ENCODE measurements at places on chromosomes 1 and 21.
A peak's percentile ranks its signal among the peaks of the same experiment; 100 is the strongest.

- DNase-seq: no peak
Measured at GRCh38 chr1:237789619-237790018, 101.1 kb downstream of the ZP4 start.

GRCh38 chr1:61079898-61080336, 2.4 kb upstream of the NFIA start:
- DNase-seq: peak; percentile 68

- no peak for DNase-seq
Measured at GRCh38 chr1:24477309-24477708, 25.3 kb upstream of the RCAN3 start.

- DNase-seq: no peak
Measured at GRCh38 chr21:39348040-39348354, 891 bp downstream of the HMGN1 start.

DNA sequence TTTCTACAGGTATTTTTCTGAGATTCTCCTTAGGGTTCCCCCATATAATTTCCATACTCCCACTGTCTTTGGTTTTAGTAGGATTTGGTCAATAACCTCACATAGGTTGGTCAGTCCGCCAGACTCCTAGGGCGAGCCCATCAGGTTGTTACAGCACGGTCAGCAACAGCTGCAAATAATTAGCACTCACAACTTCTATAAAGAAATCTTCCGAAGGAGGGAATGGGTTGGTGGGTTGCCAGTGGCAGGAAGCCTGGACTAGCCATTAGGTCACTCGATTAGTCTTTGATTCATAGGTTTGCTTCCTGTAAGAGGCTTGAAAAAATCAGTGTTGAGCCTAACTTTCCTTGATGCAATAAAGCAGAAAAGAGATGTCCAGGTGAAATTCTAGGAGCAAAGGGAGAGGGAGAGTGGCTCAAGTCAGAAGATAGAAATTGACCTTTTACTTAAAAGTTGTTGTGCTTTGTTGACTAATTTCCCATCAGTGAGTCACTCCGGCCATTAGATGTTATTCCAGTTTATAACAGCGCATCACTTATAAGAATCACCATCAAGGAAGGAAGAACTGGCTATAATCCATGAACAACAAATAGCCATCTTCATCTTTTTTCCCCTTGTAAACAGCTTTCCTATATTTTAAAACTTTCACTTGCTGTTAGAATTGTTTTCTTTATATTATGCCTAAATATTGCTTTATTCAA, 88.3 kb downstream of the TPR start:
- DNase-seq: no peak

DNA sequence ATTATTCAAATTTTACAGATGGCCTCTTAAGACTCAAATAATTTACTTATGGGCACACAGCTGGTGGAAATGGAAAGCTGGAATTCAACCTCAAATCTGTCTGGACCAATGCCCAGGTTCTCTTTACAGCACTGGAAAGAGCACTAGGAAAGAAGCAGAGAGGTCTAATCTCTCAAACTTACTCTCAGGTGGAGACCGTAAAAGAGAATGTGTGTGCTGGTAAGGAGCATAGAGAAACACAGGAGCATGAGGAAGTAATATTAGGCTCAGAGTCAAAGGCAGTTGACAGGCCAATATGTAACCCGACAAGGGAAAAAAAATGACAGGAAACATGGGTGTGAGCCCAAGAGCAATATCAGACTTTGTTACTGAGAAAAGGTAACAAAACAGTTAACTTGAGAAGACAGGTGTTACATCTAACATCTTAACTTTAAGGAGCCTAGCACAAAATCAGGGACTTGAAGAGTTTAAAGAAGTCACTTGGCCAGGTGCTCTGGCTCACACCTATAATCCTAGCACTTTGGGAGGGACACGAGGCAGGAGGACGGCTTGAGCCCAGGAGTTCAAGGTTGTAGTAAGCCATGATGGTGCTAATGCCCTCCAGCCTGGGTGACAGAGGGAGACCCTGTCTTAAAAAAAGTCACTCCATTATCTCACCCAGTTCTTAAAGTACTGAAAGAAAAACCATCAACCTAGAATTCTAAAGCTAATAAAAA, 20.7 kb downstream of the PPP1R15B start:
- DNase-seq: no peak

- no peak for DNase-seq
Measured at GRCh38 chr1:67624680-67625079, 60.3 kb upstream of the GADD45A start.

DNA sequence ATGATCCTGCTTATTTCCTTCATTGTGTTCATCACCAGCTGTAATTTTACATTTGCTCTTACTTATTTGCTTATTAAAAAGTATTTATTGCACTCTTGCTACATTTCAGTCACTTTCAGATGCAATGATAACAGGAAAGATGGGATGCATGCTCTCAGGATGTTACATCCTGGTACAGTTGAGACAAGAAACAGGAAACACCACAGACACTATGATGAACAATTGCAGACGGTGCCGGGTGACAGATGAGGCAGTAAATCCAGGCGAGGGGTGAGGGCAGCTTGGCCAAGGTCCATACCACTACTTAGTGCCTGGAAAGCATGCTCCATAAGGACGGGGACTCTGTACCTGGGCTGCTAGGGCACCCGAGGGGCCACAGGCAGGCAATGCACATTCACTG, 156.6 kb upstream of the RAB4A start:
- no peak for DNase-seq

DNA sequence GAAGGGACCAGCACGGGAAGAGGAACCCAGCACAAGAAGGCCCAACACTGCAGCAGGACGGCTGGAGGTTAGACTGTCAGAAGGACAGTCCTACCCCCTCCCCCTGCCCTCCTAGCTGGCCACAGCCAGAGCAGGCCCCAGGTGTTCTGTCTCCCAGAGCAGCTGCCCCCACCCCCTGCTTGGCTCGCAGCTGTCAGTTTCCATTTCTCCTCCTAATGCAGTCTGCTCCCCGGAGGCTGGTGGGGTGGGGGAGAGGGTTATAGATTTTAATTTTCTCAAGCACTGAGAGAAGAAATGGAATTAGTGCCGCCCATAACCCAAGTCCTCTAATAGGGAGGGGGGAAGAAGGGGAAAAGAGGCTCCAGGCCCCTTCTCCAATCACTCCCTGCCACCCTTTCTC, 13.0 kb upstream of the PEAR1 start:
- DNase-seq: no peak

DNA sequence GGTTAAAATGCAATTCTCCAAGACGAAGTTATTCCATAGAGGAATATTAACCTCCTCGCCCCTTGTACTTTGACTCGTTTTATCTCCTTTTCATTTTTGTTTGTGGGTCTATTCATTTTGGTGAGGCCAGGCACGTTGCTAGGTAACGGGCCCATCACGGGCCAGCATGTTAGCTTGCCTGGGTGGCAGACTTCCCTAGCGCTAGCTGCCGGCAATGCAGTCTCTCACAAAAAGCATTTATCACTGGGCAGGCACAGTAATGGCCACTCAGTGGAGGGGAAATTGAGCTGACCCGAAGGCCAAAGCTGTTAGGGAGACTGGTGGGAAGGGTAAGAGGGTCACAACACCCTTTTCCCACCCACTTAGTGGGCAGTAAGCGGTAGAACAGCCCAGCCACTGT, 234.4 kb upstream of the FOXD3 start:
- DNase-seq: no peak

- DNase-seq: no peak
Measured at GRCh38 chr1:82472489-82473131, 671.9 kb downstream of the ADGRL2 start.

- no peak for DNase-seq
Measured at GRCh38 chr1:115432061-115432460, 94.0 kb upstream of the NGF start.

GRCh38 chr1:112268408-112268807, 127.6 kb upstream of the CTTNBP2NL start:
- DNase-seq: no peak

DNA sequence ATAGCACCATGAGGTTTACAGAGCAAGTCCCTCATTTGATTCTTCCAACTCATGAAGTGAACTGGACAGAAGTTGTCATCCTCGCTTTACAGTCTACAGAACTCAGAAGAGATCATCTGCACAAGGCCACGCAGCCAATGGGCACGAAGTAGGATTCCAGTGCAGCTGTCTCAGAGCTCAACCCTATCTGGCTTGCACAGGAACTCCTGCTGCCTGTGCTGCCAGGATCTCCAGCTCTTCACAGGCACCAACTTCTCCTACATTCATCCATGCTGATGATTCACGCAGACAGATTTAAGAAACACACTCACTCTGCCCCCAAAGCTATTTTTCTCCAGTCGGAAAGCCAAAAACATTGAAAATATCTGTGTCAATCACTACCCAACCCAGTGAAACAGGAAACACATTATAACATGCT, 157.0 kb downstream of the RERE start:
- peak; percentile 45 for DNase-seq

DNA sequence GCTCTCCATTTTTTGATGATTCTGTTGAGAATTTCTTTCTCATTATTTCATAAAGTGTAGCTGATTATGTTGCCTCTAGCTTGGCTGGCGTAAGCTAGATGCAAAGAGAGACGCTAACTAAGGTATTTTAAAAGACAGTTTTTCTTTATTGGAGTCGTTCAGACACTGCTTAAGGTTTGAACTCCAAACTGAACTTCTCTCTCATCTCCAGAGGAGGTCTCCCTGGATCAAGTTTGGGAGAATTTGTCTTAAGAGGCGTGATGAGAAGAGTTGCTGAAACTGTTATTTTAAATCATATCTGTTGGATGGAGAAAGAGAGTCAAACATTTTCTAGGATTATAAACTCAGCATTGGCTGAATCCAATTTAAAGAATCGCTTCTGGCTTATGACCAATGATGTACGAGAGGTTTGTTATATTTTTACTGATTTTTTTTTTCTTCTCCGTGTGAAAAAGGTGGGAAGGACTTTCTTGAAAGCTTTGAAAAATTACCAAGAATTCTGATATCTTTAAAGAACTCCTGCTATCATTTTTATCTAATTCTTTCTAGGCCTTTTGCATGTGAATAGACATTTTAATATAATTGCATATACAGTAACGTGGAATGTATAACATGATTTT, 34.0 kb downstream of the MAP3K7CL start:
- DNase-seq: no peak

- no peak for DNase-seq
Measured at GRCh38 chr1:84933011-84933611, 40.1 kb upstream of the LPAR3 start.

- DNase-seq: no peak
Measured at GRCh38 chr1:117610036-117610435, 4.2 kb downstream of the TENT5C start.

GRCh38 chr1:189866606-189867005, 611.1 kb downstream of the BRINP3 start:
- no peak for DNase-seq

DNA sequence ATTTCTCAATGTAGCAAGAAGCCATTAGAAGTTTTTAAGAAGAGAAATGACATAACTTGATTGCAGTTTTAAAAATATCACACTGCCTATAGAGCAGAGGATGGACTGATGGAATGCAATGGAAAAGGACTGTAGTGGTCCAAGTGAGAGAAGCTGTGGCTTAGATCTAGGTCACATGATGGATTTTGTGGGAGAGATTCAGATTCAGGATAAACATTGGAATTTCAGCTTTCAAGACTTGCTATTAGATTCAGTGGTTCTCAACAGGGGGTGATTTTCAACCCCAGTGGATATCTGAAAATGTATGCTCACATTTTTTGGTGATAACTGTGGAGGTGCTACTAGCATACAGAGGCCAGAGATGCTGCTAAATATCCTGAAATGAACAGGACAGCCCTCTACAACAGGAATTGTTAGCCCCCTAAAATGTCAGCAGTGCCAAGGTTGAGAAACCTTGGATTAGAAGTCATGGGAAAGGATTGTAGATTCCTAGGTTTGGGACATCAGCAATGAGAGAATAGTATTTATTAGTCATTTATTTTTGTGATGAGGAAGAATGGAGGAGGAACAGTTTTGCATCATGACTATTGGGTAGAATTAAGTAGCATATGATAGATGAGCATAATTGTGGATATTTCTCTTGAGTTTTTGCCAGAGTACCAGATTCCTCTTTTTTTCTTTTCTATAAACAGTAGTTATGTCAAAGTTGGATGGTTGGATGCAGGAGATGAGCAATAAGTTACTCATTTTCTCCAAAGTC, 30.1 kb upstream of the KCNK2 start:
- no peak for DNase-seq

DNA sequence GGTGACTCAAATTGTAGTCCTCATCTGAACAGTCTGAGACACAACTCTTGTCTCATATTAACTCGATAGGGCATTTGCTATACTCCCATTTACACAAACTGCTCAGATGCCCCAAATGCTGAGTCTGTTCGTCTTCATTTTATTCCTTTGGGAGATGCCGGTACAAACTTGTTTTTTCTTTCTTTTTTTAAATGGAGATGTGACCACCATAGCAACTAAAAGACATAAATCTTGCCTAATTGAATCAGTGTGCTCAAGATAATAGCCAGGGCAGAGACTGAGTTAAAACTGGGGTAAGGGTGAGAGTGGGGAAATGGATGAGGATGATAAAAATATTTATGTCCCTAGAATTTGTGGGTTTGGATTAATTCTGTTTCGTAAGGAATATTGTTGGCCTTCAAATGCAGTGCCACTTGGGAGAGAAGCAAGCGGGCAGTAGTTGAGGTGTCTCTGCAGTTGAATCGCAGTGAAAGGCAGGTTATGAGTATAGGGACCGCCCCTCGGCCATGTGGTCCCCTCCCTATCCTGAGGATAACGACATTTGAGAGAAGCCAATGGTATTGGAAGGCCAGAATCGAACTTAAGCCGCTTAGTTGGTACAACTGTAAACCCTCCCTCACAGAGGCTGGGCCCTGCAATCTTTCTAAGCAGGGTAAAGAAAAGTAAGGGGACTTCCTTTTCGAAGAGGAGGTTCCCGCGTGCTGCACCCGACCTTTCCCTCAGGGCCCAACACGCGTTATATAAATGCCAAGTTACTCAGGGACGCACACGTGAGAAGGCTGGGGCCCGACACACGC, 859 bp upstream of the LRRC8B start:
- DNase-seq: no peak

DNA sequence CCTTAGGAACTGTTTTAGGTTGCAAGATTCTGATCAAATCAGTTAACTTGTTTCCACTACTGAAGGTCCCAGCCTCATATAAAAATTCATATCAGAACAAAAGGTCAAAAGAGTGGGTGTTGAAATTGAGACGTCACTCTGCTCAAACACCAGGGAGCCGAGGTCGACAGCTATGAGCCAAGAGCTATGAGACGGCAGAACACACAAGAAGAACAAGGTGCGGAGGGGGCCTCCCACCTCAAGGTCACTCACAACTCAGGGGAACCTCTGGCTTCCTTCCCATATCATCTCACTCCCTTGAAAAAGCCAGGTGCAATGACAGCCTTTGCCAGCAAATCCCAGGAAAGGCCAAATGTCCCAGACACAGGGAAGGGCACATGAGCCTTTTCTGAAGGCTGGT, 749 bp downstream of the SEC16B start:
- DNase-seq: no peak
